ENCODE measurements at places on chromosomes 3 and 15. TPM values are rescaled to one million over a fixed set of nuclear protein-coding genes. Genes with fewer than 3 reads are reported as not detected.

GOLGA6L10 gene
- 0.85 TPM for total RNA-seq

GOLGA8Q gene
- 0.81 TPM for total RNA-seq

DNA sequence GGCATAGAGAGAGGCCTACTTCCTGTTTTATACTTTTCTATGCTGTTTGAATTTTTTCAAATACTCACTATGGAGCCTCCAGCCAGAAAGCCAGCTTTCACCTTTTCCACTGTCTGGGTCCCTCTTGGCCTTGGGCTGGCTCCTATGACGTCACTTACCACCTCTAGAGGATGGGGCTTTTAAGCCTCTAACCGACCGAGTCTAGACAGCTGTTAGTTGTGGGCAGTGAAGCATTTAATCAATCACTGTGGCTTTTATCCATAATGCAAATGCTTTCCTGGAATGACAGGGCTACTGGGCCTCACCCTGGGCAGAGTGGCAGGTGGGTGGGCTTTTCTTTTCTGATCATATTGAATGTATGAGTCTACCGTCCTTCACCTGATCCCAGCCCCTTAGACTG lies 61.9 kb downstream of the LRRK1 start:
- DNase-seq: no peak

DNA sequence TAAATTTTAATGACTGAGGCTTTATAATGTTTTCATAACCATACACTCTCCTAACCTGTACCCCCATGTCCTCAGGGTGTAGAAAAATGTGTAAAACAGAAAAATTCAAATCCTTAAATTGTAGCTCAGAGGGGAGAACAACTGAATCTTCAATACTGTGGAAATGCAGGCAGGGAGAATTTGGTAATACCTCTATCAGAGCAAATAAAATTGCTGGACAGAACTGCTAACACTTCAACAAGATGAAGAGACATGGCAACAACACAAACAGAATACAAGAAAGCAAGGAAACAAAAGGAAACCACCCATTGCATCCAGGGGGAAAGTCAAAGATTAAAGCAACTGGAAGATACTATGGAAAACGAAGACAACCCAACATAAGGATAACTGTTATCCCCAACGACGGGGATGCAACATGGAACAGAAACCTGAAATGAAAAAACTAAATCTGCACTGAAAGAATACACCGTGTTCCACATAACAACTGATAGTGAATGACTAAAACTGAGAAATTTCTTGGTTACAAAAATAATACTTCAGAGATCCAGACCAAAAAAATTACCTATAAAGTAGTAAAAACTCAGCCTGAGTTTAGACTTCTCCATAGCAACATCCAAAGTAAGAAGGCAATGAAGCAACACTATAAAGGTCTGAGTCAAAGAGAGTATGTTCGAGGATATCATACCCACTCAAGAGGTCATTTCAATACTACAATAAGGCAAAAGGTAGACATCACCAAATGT lies 48.5 kb downstream of the HACD2 start:
- no peak for DNase-seq

KY gene
- total RNA-seq: not detected

- peak; percentile 23 for DNase-seq
Measured at GRCh38 chr3:192130534-192131132, 596.7 kb downstream of the FGF12 start.

HYKK gene
- total RNA-seq: 2.9 TPM

KCNH8 gene
- 0.55 TPM for total RNA-seq

ITGA11 gene
- 0.03 TPM for total RNA-seq

DNA sequence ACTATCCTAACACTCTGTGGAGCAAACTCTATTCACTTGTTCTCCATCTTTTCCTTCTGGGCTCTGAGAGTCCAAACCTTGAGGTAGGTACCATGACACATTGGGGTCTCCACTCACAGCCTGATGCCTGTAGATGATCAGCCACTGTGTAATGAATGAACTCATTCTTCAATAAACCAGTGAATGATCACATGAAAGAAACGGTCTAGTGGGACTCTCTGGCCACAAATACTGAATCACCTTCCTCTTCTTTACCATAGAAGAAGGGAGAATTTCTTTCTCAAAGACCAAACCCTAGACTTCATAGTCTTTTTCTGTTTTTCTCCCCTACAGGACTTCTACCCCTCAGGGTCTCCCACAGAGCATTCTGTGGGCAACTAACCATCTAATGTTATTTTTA lies 20.5 kb upstream of the ABHD2 start:
- no peak for DNase-seq

GRCh38 chr3:149507491-149508324 lies 33.2 kb downstream of the TM4SF4 start:
- no peak for DNase-seq

GRCh38 chr15:80591471-80591870 lies 103.6 kb upstream of the ABHD17C start:
- no peak for DNase-seq

DNA sequence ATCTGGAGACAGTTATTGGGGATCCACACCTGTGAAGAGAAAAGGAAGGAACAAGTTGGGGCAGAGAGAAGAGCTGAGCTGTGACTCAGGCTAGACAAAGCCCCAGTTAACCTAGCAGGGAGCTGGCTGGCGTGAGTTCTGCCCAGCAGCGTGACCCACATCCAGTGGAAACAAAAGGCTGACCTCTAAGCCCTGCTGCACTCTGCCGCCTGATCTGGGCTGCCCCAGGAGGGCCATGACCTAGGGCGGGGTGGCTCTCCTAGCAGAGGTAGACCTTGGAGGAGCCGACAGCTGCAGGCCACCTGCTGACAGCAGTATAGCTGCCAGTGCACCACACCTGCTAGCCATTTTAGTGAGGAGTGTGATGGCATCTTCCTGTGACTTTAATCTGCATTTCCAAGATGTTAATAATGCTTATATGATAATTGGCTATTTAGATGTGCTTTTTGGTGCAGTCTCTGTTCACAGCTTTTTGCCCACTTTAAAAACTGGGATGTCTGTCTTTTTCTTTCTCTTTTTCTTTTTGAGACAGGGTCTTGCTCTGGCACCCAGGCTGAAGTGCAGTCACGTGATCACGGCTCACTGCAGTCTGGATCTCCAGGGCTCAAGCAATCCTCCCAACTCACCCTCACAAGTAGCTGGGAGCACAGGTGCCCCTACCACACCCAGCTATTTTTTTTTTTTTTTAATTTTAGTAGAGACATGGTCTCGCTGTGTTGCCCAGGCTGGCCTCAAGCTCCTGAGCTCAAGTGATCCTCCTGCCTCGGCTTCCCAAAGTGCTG lies 78.1 kb downstream of the LSM3 start:
- DNase-seq: peak; percentile 73

PIAS1 gene
- 39.6 TPM for total RNA-seq

NTRK3 gene
- total RNA-seq: 3.5 TPM

- peak; percentile 96 for DNase-seq
Measured at GRCh38 chr3:170418422-170419398, at the start of gene CLDN11. TSS of gene CLDN11 (plus strand) at chr3:170418868. CDS start at chr3:170419067, 199 bp downstream.

DNA sequence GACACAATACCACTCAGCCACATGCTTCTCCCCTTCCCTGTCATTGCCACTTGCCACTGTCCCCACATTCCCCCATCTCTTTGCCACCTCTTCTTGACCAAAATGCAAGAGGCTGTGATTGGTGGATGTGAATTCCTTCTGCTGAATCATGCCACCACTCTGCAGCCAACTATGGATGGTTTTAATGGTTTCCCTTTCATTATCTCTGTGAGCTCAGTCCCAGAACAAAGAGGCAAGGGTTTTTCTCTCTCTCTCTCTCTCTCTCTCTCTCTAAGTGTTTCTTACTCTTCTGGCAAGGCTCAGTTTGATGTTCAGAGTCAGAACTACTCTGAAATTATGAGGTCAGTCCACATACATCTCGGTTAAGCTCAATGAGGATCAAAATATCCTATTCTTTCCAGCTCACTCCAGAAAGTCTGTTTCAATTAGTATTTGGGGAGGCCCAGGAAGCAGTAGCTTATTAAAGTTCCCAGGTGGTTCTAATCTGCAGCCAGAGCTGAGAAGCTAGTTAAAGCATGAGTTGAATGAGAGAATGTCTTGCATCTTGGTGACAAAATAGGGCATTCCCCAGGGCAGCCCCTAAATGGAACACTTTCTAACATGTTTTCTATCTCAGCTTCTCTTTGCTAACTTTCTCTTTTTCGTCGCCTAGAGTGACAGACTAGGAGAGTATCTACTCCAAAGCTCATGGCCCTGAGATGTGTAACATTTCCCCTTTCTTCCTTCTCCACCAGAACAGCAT lies 8.5 kb upstream of the ILDR1 start:
- no peak for DNase-seq

RBP2 gene
- total RNA-seq: not detected

GP5 gene
- not detected for total RNA-seq

GRCh38 chr3:73734211-73735089 lies 109.7 kb upstream of the PDZRN3 start:
- no peak for DNase-seq

DNA sequence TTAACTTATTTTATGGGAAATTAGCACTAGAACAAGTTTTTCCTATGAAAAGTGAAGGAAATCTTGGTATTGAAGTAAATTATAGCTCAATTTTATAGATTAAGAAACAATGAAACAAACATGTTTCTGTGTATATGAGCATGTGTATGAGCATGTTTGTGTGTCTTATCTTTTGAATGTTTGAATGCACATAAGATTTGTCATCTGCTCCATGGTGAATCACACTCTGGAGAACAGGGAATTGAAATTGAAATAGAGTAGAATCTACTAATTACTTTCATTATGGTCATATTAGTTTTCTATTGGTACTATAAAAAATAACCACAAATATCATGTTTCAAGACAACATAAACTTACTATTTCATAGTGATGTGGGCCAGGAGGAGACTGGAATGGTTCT lies 646.6 kb downstream of the OTOL1 start:
- no peak for DNase-seq

- no peak for DNase-seq
Measured at GRCh38 chr3:172309741-172310427, 138.4 kb downstream of the GHSR start.

GRCh38 chr3:133695560-133696171 lies 33.9 kb upstream of the TOPBP1 start:
- no peak for DNase-seq

DNA sequence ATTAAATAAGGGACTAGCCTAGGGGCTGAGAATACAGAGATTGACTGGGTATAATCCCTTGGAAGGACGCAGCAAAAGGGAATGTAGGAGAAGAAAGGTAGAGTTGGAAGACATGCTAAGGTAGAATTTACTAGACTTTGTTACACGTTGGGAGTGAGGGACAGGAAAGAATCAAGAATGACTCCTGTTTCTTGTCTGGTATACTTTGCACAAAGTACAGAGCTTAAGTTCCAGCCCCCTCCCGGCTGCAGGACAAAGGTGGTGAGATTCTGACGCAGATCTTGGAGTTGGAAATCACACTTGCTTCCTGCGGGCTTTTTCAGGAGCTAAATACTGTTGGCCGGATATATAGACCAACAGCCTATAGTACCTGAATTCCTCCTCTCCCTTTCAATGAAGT lies 895 bp downstream of the HYKK start:
- no peak for DNase-seq

DNA sequence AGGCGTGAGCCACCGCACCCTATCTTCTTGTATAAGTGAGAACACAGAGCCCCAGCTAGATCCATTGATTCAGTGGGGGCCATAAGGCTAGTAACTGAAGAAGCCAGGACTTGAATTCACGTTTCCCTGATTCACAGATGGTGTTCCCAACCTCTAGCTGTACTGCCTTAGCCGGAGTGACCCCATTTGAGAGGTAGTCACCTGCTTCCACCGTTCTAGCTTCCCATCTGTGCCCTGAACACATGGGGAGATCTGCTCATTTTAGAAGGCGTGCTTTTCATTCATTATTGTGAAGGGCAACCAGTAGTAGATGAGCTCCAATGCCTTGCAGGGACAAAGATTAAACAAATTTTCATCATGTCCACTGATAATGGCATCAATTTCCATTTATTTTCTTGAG lies 365.7 kb upstream of the TPM1 start:
- no peak for DNase-seq

- DNase-seq: no peak
Measured at GRCh38 chr3:193693774-193694173, 100.8 kb downstream of the OPA1 start.

- no peak for DNase-seq
Measured at GRCh38 chr3:45612138-45612537, 17.6 kb downstream of the LIMD1 start.

- DNase-seq: no peak
Measured at GRCh38 chr15:26620528-26621458, 152.1 kb downstream of the GABRB3 start.

MYLK gene
- 3.1 TPM for total RNA-seq

DNA sequence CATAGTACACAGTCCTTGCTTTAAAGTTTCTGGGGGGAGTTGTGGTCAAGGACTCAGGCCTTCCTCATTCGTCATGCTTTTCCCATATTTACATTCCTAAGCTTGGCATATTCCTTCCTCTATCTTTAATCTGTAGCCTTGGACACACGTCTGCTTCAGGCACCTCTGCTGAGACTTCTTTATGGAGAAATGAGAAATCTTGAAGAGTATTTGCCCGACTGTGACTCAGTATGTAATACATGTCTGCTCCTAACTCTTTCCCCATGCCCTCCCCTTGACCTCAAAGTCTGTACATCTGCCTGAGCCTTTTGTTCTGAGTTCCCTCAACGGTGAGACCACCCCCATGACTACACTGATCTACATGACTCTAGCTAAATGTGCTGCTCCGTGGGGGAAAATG lies 246.1 kb downstream of the SI start:
- no peak for DNase-seq

DNA sequence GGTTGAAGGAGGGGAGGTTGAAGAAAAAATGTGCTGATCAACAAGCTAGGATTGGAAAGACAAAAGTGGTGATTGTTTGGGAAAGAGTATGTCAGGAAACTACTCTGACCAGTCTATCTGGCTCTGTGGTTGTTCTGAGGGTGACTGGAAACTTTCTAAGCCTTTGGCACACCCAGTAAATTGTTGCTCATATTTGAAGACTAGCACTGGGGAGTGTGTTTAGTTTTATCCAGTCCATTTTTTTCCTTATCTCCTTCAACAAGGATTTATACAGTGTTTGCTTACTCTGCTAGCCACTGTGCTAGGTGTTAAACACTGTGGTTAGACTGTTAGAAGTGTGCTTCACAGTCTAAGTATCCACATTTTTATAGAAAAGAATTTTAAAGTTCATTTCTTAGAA lies 28.8 kb downstream of the PPM1L start:
- DNase-seq: peak; percentile 4

- no peak for DNase-seq
Measured at GRCh38 chr3:15121936-15122335, 23.0 kb upstream of the RBSN start.

- DNase-seq: no peak
Measured at GRCh38 chr15:54559405-54560069, 581.3 kb downstream of the UNC13C start.

BCHE gene
- total RNA-seq: 2.9 TPM

C3orf20 gene
- total RNA-seq: 0.04 TPM

GRCh38 chr3:157408499-157409149 lies 28.0 kb upstream of the PTX3 start:
- no peak for DNase-seq
